Uterus (tissue), 4 donors: ENCODE measurements at places on chromosomes 12 and 14. TPM values are rescaled to one million over a fixed set of nuclear protein-coding genes. Genes with fewer than 3 reads are reported as not detected.

DNA sequence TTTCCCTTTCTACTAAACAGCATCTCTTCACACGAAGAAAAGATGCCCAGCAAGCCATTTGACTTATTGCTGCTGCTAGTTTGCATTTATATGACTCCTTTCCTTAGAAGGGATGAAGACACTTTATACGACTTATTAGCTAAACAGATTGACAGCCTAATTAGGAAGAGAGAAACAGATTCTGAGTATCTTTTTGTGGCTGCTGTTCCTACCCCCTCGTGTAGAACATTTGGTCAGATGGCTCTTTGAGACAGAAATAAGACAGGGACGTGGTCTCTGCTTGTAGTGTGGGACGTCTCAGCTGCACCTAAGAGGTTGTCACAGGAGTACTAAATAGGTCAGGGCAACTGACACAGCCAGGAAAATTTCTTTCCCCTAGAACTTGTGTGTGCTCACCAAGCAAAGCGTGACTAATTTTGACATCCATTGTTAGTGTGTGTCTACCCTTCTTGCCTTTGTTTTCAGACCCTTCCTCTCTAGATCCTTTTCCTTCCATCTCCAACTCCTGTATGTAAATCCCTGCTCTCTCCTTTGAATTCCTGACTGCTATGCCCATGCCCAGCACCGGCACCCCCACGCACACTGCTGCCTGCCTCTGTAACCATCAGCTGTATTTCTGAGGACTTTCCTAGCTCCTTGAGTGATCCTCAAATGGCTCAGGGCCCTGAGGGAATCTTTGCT is 83.2 kb downstream of the DAD1 start:
- no peak for DNase-seq

DNA sequence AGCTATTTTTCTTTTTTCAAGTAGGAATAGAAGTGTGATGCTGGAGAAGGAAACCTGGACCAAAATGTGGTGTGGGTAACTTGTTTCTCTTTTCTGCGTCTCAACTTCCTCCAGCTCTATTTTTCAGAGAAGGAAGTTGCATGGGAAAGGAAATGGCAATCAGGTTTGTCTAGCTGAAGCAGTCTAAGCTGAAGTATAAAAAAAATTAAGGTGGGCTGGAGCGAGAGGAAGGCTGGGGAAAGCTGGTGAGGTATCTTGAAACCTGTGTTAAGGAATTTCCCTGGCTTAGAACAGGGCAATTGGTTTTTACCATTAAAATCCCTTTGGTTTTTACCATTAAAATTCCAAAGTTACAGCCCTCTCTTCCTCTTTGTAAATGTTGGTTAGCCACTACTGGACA is 34.2 kb upstream of the NINJ2 start:
- no peak for DNase-seq

- DNase-seq = no peak
These were observed 33.6 kb downstream of the HCAR2 start for GRCh38 chr12:122669397-122670070.

DNA sequence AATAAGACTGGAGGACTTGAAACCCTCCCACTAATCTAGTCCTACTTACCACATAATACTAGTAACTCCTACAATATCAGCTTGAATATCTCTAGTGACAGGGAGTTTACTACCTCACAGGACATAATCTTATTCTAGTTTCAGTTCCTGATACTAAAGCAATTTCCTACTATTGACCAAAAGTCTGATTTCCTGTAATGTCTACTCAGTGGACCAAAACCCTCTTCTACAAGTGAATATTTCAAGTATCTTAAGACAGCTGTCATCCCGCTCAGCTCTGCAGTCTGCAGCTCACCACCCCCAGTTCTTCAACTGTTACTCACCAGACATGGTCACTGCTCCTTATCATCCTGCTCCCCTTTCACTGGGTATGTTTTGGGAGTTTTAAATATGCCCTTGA is 70.8 kb upstream of the TMCC3 start:
- DNase-seq = no peak

- peak; percentile 21 for DNase-seq
These were observed 377.8 kb downstream of the DPF3 start for GRCh38 chr14:72515779-72516770.

- no peak for DNase-seq
These were observed 190.7 kb upstream of the BMP4 start for GRCh38 chr14:54147282-54147681.

DNA sequence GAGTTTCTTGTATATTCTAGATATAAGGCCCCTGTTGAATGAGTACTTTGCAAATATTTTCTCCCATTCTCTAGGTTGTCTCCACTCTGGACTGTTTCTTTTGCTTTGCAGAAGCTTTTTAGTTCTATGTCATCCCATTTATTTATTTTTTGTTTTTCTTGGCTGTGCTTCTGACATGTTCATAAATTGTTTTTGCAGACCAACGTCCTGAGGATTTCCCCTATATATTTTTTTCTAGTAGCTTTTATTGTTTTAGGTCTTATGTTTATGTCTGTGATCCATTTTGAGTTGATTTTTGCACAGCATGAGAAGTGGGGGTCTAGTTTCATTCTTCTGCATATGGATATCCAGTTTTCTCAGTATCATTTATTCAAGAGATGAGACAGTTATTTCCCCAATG is 70.4 kb upstream of the BTG1 start:
- no peak for DNase-seq

DNA sequence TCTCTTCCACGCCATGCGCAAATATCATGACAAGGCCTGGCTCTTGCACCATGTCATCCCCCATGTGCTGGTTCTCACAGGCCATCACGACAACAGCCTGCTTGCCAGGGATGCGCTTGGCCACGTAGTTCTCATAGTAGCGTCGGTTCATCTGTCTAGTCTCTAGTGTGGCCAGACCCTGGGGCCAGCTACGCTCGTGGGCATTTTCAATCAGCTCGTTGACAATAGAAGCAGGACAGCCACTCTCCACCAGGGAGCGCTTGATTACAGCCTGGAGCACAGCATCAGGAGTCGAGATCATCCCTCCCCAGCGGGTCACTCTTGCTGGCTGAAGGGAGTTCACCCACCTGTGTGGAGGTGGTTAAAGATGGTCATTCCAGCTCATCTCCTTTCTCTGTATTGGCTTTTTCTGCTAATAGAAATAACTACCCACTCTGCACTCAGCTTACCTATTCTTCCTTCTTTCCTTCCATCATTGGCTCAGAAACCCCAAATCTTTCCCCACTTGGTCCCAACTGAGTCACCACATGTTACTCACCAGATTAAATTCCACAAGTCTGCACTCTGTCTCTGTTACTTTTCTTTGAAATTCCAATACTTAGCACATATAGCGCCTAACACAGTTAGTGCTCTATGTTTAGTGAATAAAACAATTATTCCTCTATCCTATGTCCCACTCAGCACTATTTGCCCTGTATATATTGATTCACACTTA is 15.1 kb downstream of the RNF41 start:
- peak; percentile 38 for DNase-seq

GRCh38 chr14:68140076-68140741 is 320.6 kb downstream of the RAD51B start:
- DNase-seq = peak; percentile 88

DNA sequence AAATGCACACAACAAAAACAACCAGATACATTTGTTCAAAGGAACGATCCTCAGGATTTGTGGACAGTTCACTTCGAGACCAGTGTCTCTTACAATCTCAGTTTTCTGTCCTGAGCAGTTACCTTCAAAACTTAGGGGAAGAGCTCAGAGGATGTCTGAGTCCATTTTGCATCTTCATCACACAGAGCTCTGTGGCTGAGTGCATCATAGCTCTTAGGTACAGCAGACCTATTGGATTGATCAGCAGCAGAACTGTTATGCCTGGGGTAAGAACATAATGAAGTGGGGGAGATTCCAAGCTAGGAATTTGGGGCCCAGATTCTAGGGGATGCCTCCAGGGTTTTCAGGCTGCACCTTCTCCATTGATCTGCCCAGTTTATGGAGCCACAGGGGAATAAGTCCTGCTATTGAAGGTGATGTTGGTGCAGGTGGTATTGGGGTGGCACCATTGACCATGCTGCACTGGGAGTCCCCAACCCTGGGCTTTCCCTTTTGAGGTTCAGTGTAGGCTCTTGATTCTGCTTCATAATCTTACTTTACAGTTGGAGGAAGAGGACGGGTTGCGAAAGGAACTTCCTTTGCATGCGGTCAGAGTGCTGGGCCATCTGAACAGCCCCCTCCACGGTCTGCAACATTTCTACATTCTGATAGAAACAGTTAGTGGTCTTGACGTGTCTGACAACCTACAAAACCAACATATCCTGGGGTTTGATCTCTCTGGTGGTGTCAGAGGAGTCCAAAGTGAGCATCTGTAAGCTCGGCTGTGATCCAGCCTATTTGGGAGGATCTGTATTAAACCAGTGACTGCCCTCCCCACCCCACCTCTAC is 112.8 kb downstream of the CHST11 start:
- no peak for DNase-seq

DNA sequence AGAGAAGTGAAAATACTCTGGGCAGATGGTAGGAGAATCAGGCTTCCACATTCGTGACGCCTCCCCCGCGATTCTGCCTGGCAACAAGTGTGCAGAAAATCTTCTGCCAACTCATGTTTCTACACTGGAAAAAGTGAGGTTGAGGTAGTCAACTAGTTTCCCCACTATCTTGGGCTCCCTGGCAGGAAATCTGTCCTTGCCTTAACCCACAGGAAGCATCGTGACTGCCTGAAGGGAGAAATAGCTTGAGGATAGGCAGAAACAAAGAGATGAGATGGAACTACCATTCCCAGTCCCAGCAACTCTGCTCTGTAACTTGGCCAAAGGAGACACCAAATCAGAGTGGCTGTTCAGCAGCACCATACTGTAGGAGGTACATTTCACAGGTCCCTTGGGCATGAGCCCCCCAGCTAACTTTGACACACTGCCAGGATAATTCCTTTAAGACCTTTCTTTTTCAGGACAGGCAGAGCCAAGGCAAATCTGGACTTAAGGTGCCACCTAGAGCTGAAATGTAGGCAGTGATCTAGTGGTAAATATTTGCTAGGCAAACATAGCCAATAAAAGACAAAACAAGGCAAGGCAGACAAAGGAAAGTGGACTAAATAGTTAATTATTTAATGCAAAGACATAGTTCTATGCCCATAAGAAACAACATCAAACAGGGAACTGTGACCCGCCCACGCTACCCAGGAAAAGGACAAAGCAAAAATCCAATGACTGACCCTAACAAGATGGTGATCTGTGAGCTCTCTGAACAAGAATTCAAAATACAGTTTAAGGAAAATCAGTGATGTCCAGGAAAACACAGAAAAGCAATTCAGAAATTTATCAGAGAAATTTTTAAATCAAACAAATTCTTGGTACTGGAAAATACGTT is 205.1 kb downstream of the PTPRO start:
- DNase-seq = no peak

DNA sequence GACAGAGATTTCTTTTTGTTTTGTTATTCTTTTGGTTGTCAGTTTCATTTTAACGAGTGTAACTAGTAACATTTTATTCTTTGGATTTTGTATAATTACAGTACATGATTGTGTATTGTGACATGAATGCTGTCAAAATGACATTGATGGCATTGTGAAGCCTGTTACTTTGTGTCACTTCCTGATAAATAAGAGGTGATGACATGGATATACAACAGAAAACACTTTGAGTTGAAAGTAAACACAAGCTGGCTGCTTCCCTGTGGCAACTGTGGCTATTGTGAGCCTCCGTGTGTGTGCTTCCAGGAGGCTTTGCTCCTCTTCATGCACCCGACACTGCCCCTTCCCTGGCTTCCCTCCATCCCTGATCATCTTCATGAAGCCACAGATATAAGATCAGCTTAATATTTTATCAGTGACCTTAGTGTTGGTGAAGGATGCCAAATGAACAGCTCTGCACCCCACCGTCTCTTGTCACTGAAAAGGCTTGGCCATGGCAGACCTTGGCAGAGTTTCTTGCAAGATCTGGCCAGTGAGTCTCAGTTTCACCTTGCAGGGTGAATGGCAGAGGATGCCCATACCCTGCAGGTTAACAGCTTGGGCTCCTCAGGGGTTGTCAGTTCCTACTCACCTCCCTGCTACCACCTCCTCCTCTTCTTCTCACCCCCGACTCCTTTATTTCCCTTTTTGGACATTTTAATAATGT is 191.9 kb downstream of the EPS8 start:
- DNase-seq = no peak

DNA sequence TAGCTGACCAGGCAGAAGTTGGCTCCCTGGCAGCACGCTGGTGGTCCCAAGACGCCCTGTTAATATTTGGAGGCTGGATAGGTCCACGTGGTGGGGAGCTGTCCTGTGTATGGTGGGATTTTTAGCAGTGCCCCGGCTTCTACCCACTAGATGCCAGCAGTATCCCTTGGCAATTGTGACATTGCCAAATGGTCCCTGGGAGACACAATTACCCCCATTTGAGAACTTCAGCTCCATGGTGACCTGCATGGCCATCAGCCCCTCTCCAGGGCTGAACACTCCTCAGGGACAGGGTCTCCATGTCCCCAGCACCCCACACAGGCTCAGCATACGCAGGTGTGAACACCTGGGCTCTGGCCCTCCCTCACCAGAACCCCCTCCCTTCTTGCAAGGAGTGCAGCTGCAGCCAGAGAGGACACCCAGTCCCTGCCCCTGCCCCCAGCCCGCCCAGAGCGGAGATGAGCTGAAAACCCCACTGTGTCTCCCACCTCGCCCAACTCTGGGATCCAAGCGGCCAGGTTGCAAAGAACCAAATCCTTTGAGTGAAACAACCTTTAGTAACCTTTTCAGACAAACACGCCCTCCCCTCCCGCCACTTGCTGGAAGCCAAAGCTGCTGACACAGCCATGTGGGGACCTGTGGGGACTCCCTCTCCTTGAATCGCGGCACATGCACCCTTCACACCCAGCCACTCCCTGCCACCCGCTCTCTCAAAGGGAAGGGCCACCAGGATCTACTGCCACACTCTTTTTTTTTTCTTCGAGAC is 120.4 kb downstream of the CALM1 start:
- no peak for DNase-seq

- no peak for DNase-seq
These were observed 46.5 kb downstream of the CAND1 start for GRCh38 chr12:67315661-67316060.

GRCh38 chr12:102321305-102322082 is 123.9 kb upstream of the PMCH start:
- no peak for DNase-seq

DNA sequence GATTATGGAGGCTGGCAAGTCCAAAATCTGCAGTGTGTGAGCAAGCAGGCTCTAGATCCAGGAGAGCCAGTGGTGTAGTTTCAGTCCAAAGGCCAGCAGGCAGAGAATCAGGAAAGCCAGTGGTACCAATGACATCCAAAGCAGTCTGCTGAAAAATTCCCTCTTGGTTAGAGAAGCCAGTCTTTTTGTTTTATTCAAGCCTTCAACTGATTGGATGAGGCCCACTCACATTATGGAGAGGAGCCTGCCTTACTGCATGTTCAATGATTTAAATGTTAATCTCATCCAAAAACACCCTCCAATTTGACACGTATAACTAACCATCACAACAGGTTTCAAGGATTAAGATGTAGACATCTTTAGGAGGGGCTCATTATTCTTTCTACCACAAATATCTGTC is 49.5 kb upstream of the ZDHHC17 start:
- no peak for DNase-seq

The TMEM253 gene
- total RNA-seq = 0.85 TPM

The FOXG1 gene
- not detected for total RNA-seq

The GZMB gene
- 2.8 TPM for total RNA-seq

The KLHL33 gene
- 2.8 TPM for total RNA-seq

The PMEL gene
- not detected for total RNA-seq

The ASIC1 gene
- total RNA-seq = 5.6 TPM

The FBXW8 gene
- 21.4 TPM for total RNA-seq

The NANOG gene
- not detected for total RNA-seq

The TEX52 gene
- not detected for total RNA-seq

The PPP4R4 gene
- 0.59 TPM for total RNA-seq

The MYF6 gene
- total RNA-seq = not detected

The COX14 gene
- 48.3 TPM for total RNA-seq
